ENCODE measurements at places on chromosomes 1 and 21.

- DNase-seq: no peak
These were observed 964.6 kb downstream of the BRINP3 start for GRCh38 chr1:189513091-189513490.

DNA sequence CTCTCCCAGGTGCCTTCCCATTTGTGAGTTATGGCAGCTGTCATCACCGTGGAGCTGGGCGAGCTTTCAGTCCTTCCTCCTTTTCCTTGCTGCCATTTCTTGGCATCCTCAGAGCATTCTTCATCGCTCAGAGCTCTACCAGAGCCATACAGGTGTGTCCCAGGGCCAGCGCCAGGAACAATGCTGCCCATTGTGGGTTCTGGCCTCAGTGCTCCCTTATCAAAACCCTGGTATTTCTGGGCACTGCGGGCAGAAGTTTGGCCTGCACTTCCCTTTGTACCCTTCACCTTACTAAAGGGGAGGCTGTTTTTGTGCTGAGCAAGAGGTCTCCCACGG lies 28.5 kb downstream of the RASSF5 start:
- DNase-seq: no peak

- peak; percentile 10 for DNase-seq
These were observed 792.3 kb upstream of the ADAMTS5 start for GRCh38 chr21:27759091-27759659.

- DNase-seq: no peak
These were observed 5.1 kb upstream of the HMGCS2 start for GRCh38 chr1:119773711-119774241.

GRCh38 chr1:212353181-212353580 lies 61.5 kb downstream of the PACC1 start:
- DNase-seq: peak; percentile 26

- DNase-seq: no peak
These were observed 85.6 kb upstream of the CLDN14 start for GRCh38 chr21:36565540-36565939.

- DNase-seq: peak; percentile 93
These were observed 1.9 kb downstream of the TAGLN2 start for GRCh38 chr1:159923203-159924024.

DNA sequence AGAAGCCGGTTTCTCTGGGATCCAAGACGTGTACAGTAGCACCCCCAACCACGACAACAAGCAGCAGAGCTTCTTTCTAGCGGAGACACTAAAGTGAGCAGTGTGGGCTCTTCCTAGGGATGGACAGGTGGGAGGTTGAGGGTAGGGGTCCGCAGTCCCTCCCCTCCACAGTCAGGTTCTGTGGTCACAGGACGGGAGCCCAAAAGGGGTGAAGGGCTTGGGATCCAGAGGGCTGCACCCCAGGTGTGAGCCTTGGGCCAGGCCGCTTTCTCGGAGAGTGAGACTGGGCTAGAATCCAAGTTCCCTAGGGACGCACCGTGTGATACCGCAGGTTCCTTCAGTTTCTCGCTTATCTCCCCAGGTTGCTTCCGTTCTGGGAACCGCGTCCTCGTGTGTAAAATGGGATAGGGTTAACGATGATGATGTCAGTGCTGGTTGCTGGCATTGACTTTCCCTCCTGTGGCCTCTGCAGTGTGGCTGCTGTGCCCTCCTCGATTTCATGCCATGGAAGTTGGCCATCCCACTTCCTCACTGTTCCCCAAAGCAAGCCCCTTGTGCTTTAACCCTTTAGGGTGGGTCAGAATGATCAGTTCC lies 17.3 kb upstream of the SELENON start:
- peak; percentile 41 for DNase-seq
